ENCODE measurements at places on chromosomes 7 and 10. TPM values are rescaled to one million over a fixed set of nuclear protein-coding genes. Genes with fewer than 3 reads are reported as not detected.

TRA2A gene
- polyA plus RNA-seq, result 29.3 TPM

MYL7 gene
- 0.26 TPM for polyA plus RNA-seq

EMX2 gene
- 0.51 TPM for polyA plus RNA-seq

MEIG1 gene
- not detected for polyA plus RNA-seq

LRRTM3 gene
- polyA plus RNA-seq, result not detected

C10orf143 gene
- 2.0 TPM for polyA plus RNA-seq

SPAG6 gene
- polyA plus RNA-seq, result not detected

ADGRA1 gene
- polyA plus RNA-seq, result not detected

THSD7A gene
- 0.06 TPM for polyA plus RNA-seq

FGL2 gene
- 0.01 TPM for polyA plus RNA-seq

RBM20 gene
- polyA plus RNA-seq, result not detected

GPR141 gene
- polyA plus RNA-seq, result not detected

SORBS1 gene
- 1.1 TPM for polyA plus RNA-seq

NRP1 gene
- 165 TPM for polyA plus RNA-seq

RADIL gene
- 1.2 TPM for polyA plus RNA-seq

SEMA3D gene
- 27.7 TPM for polyA plus RNA-seq

RSPH10B2 gene
- polyA plus RNA-seq, result 0.09 TPM

POLR3A gene
- 12.7 TPM for polyA plus RNA-seq

SFRP4 gene
- 0.16 TPM for polyA plus RNA-seq

PTN gene
- polyA plus RNA-seq, result 33.5 TPM

DENND2A gene
- polyA plus RNA-seq, result 3.3 TPM

SEPHS1 gene
- 60.6 TPM for polyA plus RNA-seq

UCN3 gene
- polyA plus RNA-seq, result not detected

Data from BJ (cell line).